ENCODE measurements at places on chromosomes 11 and 22.

DNA sequence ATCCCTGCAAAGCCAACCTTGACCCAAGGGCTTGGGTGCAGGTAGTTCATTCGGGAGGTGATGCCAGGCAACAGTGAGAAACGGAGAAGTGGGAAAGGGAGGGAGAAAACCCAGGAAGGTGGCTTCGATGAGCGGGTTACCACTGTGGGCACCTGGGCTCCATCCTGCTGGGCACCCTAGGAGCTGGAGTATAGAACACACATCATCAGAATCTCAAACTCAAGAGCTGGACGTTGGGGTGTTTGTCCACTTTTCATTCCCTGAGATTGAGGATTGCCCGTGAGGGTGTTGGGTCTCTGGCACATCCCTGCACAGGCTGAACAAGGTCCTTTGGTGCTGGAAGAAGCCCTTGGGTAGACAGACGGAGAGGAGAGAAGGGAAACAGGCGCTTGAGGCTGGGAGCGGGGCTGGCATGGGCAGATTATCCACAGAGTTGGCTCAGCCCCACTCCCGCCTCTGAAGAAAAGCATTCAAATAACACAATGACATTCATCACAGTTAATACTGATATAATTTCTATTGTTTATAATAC lies 70.4 kb downstream of the LRRC32 start:
- no peak for DNase-seq

DNA sequence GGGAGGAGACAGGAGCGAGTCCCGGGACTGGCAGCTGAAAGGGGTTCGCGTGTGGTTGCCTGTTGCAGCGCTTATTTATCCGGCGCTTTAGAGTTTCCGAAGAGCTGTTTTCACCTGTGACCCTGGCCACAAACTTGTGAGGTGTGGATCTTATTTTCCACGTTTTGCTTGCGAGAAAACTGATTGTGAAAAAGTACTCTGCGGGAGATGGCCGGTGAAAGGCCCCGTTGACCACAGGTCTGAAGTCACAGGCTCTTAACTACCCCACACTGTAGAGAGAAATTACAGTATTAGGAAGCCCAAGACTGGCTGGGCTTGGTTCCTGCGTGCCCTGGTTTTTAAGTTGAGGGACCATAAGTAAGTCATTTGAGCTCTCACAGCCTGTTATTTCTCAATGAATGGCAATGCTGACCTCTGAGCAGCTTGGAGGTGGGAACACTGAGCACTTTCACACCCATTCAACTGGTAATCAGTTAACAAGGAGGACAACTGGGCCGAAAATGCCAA lies 379 bp upstream of the RAB38 start:
- no peak for DNase-seq

GRCh38 chr11:12258451-12258850 lies 118.9 kb upstream of the PARVA start:
- no peak for DNase-seq

DNA sequence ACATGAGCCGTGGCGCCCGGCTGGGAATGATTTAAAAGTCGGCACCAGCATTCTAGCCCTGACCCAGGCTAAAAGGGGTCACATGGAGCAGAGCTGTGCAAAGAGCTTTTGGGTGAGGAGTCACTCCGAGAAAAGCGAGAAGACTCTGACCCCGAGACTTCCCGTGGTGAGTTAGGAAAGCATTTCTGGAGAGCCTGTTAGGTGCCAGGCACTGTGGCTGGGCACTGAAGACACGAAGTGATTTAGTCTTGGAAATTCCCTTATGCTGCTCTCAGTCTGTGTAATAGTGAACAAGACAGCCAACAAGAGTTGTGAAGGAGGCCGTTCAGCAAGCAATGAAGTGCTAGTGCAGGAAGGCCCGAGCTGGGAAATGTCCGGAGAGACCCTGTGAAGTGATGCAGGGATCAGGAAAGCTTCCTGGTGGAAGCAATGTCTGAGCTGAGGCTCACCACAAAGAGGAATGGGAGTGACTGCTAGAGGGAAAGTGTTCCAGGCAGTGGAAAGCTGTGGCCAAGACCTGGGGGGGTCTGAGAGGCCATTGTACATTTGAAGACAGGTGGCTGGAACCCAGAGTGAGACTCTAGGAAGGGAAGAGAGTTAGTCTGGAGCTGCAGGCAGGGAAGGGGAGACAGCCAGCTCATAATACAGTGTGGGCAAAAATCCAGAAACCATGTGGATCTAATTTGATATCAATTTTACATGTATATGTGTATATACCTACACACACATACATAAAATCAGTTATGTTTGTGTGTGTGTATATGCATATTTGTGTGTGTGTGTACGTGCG lies 31.6 kb downstream of the MARK2 start:
- no peak for DNase-seq

DNA sequence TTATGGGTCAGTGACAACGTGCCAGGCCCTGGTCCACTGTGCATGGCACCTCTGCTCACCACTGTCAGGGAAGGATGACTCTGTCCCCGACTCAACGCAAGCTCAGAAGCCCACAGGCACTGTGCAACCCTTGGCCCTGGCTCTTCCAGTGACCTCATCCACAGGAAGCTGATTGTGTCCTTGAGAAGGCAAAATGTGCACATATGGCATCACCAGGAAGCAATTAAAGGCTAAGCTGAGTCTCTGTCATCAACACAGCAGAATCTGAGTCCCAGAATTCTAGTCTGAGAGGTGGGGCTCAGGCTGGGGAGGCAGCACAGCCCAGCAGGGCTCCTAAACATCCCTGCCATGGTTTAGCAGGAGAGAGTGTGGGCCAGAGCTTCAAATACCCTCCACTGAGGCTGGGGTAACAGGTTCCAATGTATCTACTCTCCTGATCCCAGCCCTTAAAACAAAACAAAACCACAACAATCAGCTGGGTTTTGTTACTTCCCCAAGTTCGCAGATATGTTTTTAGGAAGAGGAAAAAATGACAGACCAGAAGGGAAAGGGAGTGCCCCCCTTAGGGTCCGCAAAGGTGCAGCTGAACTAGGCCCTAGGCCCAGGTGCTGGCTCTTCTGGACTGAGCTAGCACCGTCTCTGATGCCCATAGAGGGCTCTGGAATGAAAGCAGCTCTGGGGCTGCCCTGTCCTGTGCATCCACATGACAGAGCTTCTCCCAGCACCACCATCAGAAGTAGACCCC lies 33.5 kb upstream of the GNAZ start:
- DNase-seq: no peak

- DNase-seq: no peak
Measured at GRCh38 chr11:60360621-60361020, 17.7 kb upstream of the MS4A7 start.

DNA sequence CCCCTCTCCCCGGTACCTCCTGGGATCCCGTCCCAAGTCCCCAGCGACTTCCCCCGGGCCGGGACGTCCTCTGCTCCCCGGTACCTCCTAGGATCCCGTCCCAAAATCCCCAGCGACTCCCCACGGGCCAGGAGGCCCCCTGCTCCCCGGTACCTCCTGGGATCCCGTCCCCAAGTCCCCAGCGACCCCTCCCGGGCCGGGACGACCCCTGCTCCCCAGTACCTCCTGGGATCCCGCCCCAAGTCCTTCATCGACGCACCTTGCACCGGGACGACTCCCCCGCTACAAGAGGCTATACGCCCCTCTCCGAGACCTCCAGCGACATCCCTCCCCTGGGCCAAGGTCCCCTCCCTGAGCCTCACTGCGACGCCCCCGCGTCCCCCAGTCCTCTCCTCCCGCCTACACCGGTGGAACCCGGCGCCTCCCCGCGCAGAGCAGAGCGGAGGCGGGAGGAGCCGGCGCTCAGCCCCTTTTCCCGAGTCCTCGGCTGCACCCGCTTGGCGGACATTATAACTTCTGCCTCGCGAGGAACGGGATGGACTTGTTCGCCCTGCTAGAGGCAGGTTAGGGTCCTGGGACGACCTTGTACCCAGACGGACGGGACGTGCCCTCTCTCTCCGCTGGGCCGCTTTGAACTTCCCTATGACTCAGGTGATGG lies 912 bp downstream of the KREMEN1 start:
- no peak for DNase-seq

- DNase-seq: no peak
Measured at GRCh38 chr22:43550672-43551071, 138.9 kb downstream of the MPPED1 start.

GRCh38 chr11:117745346-117745745 lies 51.7 kb downstream of the DSCAML1 start:
- no peak for DNase-seq

- no peak for DNase-seq
Measured at GRCh38 chr11:120326228-120326627, 1.1 kb downstream of the TLCD5 start.

GRCh38 chr11:71139516-71140205 lies 112.7 kb downstream of the SHANK2 start:
- DNase-seq: no peak

DNA sequence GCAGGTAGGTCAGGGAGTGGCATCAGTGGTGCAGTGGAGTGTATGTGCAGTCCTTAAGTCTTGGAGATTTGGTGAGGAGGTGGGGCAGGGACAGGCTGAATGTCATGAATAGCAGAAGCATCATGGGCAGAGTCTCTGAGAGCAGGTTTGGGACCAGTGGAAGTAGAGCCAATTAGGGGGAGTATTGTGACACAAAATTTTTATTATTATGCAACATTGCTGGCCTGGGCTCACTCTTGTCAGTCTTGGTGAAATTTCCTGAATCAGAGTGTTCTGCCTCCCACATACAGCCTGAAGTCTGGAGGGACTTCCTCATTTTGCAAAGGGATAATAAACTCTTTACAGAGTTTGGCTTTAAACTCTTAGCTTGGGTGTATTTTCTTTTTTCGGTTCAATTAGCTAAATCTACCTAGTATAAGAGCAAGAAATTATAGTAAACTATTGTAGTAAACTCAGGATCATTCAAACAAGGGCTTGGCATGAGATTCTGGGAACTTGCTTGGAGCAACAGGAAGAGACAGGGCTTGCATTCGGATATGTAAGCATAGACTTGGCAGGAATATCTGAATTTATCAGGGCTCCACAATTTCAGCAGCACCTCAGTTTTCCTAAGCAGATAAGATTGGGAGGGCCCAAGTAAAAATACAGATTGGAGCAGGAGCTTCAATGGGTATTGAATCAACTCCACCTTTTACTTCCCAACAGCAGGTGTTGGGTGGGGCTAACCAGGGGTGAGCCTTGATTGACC lies 67.7 kb downstream of the FDX1 start:
- DNase-seq: no peak

- no peak for DNase-seq
Measured at GRCh38 chr22:47200273-47201051, 438.0 kb downstream of the TBC1D22A start.

DNA sequence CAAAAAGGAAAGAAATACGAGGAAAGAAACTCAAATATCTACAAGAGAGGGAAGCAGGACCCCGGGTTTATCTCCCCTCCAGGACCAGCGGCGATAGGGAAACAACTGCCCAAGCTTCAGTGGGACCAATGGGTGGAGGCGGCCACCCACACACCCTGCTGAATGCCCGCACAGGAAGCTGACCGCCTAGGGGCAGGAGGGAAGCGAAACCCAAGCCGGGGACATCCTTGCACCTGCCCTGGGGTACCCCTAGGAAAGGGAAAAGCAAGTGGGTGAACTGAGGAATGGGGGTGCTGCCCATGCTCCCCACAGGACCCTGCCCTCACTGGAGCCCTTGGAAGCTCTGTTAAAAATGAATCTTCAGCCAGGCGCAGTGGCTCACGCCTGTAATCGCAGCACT lies 27.6 kb upstream of the HMOX1 start:
- DNase-seq: no peak

DNA sequence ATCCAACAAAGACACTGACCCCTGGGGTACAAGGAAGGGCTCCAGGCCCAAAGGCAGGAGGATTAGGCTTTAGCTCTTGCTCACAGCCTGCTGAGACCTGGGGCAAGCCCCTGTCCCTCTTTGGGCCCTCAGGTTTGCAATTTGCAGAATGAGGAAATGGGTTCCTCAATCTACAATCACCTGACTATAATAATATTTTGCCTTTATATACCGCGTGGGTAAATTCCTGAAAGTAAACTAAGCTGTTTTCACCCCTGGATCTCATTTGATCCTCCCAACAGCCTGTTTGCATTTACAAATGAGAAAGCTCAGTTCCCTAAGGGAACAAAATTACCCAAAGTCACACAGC lies 797 bp downstream of the STARD10 start:
- DNase-seq: no peak

GRCh38 chr22:37760152-37760551 lies 47.6 kb upstream of the GCAT start:
- DNase-seq: no peak

DNA sequence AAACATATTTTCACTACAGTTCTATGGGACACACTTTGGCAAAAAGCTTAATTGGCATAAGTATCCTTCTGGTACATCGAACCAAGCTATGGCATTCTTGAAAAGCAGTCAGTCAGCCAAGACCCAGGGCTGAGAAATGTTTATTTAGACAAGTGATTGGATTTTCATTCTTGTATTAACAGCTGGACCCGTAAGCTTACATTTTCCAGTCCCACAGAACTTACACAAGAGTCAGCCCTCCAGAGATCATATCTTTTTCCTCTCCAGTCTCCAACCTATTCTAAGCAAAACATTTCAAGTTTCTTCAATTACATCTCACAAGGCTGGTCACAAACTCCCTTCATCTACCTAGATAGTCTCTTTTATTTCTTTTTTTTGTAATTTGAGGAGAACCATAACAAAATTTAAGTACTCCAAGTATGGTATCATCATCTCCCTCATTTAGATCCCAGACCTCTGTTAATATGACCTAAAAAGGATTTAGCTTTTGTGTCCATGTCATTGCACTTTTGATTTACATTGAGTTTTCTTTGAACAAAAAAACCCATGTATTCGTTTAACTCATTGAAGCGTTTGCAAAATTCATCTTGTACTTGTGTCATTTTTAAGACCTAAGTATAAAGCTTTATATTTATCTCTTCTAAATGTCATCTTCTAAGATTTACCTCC lies 67.9 kb upstream of the GRK3 start:
- DNase-seq: no peak

DNA sequence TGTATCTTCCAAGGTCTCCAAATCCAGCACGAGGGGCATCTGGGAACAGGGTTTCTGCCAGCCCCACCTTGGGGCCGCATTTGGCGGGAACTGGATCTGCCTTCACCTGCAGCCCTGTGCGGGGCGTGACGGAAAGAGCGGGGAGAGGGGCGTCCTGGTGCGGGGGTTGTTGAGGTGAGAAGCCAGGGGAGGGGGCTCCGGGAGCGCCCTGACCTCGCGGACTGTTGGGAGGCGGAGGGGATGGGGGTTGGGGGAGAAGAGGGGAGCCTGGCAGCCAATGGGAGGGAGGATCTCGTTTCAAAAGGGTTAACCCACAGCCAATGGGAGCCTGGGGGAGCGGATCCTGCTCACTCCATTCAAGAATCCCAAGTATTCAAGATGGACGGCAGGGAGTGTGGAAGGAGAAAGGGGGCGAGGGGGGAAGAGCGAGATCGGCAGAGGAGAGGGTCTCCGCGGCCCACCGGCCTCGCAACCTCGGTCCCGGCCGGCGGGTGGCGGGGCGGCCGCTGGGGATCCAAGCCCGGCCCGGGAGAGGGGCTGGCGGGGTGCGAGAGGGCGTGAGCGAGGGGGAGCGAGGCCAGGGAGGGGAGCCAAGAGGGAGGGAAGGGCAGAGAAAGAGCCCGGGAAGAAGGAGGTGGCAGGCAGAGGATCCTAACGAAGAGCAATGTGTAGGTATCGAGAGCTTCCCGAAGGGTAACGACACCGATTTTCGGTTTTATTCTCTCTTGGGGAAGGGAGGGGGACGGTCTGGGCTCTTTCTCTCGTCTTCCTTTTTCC lies 11.5 kb downstream of the YPEL4 start:
- DNase-seq: no peak

Data from stimulated activated CD8-positive, alpha-beta memory T cell treated with anti-CD3 and anti-CD28 coated beads, Interleukin-4, amount 100 ng/mL, for 4 hours (primary cell).